Caco-2 (cell line): ENCODE measurements at places on chromosomes 5 and 9.

- peaks cover 65% of the 10 kb centered on the region for H3K4me1 ChIP-seq
- no peak for DNase-seq
- H3K4me3 ChIP-seq, result no peak overlapping the region
Observed at GRCh38 chr9:127065592-127065991, 56.8 kb downstream of the ANGPTL2 start.

- no peaks in the 10 kb centered on the region for H3K36me3 ChIP-seq
- no peaks in the 10 kb centered on the region for H3K27me3 ChIP-seq
- peak overlapping the region; percentile 80 for H3K27ac ChIP-seq
- no peak for DNase-seq
- H3K4me1 ChIP-seq, result peaks cover 13% of the 10 kb centered on the region
- no peak overlapping the region for H3K4me3 ChIP-seq
Observed at GRCh38 chr5:68433526-68433922, 218.0 kb downstream of the PIK3R1 start.

- DNase-seq, result no peak
- H3K27ac ChIP-seq, result no peak overlapping the region
- no peak overlapping the region for H3K4me3 ChIP-seq
Observed at GRCh38 chr9:75184471-75184870, 96.2 kb downstream of the OSTF1 start.

- H3K36me3 ChIP-seq, result no peaks in the 10 kb centered on the region
- H3K27ac ChIP-seq, result no peak overlapping the region
- H3K4me3 ChIP-seq, result no peak overlapping the region
- DNase-seq, result no peak
- no peaks in the 10 kb centered on the region for H3K27me3 ChIP-seq
Observed at GRCh38 chr9:28781481-28781880, 1208.2 kb upstream of the C9orf72 start.

DNA sequence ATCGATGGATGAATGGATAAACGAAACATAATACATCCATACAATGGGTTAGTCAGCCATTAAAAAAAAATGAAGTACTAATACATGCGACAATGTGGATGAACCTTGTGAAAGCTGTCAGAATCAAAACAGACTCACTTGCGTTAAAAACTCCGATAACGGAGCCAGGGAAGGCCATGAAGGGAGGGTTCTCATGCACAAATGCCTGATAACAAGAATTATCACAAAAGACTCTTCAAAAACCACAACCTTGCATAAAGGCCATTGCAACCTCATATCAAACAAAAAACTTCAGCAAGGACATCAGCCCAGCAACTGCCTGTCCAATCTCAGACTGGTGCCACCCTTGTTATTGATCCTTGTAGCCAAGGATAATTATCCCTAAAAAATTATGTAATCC is 13.7 kb downstream of the ERMP1 start:
- no peaks in the 10 kb centered on the region; the same call in 1 of the 2 replicates for H3K36me3 ChIP-seq
- DNase-seq, result no peak
- H3K4me1 ChIP-seq, result peaks cover 18% of the 10 kb centered on the region

GRCh38 chr9:87601176-87601575 is 103.5 kb downstream of the DAPK1 start:
- peaks cover 11% of the 10 kb centered on the region; the same call in 1 of the 2 replicates for H3K4me1 ChIP-seq
- DNase-seq, result no peak
- no peak overlapping the region for H3K4me3 ChIP-seq
- H3K27me3 ChIP-seq, result no peaks in the 10 kb centered on the region

DNA sequence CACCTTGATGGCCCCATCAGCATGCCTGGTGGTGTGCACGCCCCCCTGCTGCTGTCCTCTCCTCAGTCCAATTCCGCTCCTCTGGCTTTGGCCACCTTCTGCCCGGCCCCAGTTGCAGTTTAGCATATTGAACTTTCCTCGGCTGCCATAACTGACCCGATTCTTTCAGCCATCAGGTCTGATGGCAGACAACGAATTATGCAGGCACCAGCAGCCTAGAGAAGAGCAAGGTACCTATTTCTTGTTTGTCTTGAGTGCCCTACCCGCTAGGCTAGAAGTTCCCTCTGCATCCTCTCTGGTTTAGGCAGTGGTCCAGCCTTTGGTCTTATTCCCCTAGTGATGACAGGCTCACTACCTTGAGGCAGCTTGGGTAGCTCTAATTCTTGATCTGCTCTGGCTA is 43.0 kb upstream of the SLC25A51 start:
- no peak overlapping the region for H3K4me3 ChIP-seq
- peaks cover 2% of the 10 kb centered on the region for H3K36me3 ChIP-seq
- no peaks in the 10 kb centered on the region for H3K27me3 ChIP-seq
- peak overlapping the region; percentile 74 for H3K27ac ChIP-seq
- no peak for DNase-seq
